Fibroblast of upper back skin (primary cell): ENCODE measurements at places on chromosomes 5 and 9.

GRCh38 chr5:138033386-138033808 lies 518 bp upstream of the FAM13B start:
- DNase-seq: no peak

DNA sequence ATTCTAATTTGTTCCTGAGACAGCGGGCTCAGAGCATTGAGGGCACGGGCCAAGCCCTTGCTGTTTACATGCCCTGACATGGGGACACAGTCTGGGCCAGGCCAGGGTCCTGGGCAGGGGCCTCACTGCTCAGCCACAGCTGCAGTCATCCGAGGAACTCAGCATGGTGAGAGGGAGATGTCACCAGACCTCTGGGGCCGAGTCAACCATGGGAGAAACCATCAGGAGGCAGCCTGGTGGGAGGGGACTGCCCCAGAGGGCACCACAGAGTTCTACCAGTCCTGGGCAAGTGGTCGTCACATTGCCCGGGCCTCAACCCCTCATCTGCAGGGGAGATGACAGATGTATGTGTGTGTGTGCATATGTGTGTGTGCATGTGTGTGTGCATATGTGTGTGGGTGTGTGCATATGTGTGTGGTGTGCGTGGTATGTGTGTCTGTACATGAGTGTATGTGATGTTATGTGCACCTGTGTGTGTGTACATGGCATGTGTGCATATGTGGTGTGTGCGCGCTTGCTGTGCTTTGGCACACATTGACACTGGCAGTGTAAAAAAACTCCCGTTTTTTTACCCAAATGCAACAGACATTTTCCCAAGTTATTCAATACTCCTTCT lies 42.4 kb upstream of the TMEM250 start:
- DNase-seq: no peak

GRCh38 chr5:143056792-143057579 lies 286.8 kb downstream of the ARHGAP26 start:
- DNase-seq: no peak

GRCh38 chr9:114522286-114522685 lies 17.0 kb upstream of the WHRN start:
- no peak for DNase-seq

DNA sequence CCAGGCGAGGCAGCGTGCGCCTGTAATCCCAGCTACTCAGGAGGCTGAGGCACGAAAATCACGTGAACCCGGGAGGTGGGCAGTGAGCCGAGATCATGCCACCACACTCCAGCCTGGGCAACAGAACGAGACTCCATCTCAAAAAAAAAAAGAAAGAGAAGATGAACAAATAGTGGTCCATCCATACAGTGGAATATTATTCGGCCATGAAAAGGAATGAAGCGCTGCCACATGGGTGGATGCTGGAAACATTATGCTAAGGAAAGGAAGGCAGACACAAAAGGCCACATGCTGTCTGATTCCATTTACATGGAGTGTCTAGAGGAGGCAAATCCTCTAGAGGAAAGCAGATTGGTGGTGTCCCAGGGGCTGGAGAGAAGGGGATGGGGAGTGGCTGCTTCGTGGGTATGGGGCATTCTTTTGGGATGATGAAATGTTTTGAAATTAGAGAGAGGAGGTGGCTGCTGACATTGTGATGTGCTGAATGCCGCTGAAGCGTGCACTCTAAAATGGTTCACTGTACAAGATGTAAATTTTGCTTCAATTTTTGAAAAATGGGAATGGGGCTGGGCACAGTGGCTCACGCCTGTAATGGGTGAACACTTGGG lies 17.0 kb downstream of the PLPP7 start:
- peak; percentile 20 for DNase-seq

GRCh38 chr5:77514457-77514856 lies 22.3 kb upstream of the WDR41 start:
- no peak for DNase-seq
